ENCODE measurements at places on chromosomes 6 and 20. TPM values are rescaled to one million over a fixed set of nuclear protein-coding genes. Genes with fewer than 3 reads are reported as not detected.

Gene PDE10A
- 0.08 TPM for total RNA-seq

DNA sequence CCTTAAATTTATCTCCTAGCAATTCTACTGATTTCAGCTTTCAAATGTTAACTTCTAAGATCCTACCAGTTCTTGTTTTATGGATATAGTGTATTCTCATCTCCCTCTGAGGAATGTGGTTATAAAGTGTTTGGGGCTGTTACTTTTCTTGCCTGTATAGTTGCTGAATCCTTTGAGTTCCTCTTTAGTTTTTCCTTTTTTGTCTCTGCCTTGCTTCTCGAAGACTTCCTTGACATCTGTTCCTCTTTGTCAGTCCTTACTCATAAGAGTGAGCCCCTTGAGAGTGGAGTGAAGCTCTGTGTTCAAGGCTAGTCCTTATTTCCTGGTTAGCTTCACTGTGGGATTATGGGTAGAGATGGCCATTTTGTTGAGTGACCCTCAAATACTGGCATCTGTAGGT lies 84.6 kb downstream of the ELOVL4 start:
- DNase-seq, result no peak

GRCh38 chr6:79057746-79058145 lies 20.3 kb downstream of the PHIP start:
- no peak for DNase-seq

GRCh38 chr6:31683591-31683990 lies 2.7 kb upstream of the LY6G5C start:
- DNase-seq, result no peak
